NCI-H510A treated with DMSO at 0.1 percent for 48 hours (cell line): ENCODE measurements at places on chromosomes 6 and 20.

GRCh38 chr6:132231121-132231884 lies 170.0 kb downstream of the MOXD1 start:
- no peak for DNase-seq

DNA sequence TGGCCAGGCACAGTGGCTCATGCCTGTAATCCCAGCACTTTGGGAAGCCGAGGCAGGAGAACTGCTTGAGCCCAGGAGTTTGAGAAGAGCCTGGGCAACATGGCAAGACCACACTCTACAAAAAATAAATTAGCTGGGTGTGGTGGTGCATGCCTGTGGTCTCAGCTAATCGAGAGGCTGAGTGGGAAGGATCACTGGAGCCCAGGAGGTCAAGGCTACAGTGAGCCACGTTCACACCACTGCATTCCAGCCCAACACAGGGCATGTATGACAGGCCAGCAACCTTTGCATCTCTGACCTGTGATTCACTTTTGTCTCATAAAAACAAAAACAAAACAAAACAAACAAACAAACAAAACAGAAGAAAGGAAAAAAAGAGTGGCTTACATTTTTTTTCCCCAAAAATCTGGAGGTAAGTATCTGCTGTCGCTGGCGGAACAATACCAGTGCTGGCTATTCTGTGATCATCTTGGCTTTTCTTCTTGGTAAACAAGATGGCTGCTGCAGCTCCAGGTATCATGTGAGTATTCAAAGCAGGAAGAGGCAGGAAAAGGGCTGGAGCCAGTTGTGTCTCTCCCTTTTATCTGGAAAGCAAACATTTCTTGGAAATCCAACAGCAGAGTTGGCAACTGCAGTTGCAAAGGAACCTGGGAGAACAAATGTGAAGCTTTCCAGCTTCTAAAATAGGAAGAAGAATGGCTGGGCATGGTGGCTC lies 40.4 kb upstream of the ZMYND8 start:
- no peak for DNase-seq

GRCh38 chr20:52454660-52455059 lies 263.1 kb upstream of the ZFP64 start:
- no peak for DNase-seq

DNA sequence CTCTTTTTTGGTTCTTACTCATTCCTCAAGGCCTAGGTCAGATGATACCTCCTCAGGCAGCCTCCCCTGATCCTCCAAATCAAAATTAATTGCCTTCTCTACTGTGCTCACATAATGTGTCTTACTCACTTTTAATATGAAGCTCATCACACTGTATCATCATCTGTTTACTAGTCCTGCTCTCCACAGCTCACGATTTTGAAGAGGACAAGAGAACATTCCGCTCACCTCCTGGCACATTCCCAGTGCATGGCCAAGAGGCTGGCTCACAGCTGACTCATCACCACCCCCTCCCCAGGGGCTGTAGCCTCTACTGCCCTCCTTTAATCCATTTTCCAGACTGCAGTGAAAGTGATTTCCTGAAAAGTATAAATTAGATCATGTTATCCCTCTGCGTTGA lies 133.1 kb downstream of the ALDH8A1 start:
- DNase-seq = no peak

DNA sequence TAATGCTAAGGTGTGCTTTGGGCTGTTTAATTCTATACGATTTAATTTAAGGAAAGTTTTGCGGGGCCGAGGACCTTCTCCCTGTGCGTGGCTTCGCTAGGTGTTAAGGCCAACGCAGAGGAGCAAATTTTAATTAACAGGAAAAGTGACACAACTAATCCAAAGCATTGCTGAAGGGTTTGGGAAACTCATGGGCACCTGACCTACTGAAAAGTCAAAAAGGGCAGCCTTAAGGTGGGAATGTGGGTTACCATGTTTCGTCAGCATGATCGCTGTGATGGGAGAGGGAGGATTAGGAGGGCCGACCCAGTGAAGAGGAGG lies 415 bp upstream of the CUL9 start:
- DNase-seq = no peak

DNA sequence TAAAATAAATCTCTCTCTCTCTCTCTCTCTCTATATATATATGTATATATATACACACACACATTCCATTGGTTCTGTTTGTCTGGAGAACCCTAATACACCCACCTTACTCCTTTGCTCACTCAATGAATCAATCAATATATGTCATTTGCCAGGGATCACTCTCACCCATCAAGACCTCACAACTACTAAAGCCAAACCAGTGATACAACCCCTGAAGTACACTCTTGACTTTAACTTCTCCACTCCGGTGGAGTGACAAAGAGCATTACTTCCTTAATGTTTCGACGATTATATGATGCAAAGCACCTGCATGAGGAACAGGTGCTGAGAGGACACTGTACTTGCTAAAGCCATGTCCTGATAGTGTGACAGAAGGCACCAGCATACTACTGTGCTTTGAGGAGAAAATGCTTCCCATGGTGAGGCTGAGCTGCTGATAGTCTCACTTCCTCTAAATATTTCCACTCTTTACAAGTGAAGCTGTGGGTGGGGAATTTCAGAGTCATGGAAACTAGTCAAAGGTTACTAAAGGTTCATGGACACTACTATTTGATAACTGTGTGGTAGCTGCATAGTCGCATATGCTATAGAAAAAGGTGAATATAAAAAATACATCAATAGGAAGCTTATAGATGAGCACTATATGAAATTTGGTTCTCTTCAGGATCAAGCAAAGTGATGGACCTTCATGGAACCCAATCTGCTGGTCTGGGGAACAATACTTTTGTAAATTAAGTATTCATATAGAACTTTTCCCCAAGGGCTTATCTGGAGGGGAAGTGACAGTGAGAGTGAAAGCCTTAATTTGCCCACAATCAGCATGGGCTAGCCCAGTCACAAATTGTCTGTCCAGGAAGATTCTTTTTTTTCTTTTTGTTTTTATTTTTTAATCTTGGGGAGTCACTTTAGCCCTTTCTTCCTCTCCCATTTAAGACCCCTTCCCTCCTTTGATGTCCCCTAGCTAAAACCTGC lies 141.9 kb upstream of the NEDD9 start:
- DNase-seq = no peak

DNA sequence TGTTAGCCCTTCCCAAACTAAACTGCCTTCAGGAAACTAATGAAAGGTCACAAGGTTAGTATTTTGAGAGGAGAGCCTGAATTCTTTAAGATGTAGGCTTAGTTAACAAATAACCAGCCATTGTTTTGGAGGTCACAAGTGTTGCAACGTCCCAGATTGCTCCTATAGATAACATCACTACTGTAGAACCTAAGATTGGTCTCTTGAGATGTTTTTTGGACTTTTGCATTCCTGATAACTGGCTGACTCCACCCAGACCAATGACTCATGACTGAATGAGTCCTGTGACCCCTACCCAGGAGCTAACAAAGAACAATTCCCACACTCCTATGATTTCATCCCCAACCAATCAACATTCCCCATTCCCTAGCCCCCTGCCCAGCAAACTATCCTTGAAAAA lies 178.8 kb downstream of the SCP2D1 start:
- DNase-seq = no peak

DNA sequence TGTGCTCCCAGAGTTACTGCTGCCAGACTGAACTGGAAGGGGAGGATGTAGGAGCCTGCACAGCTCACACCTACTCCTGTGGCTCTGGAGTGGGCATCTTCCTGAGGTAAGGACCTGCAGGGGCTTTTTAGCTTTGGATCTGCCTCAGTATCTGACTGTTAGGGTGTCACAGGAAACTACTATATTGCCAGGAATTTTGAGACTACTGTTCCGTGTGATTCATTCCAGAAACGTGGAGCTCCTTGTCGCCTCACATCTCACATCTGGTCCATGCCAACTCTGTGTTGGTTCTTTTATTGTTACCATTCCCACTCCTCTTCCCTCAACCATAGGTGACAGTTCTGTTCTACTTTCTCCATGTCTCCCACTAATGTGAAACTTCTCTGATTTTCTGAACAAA lies 34.1 kb downstream of the PRPH2 start:
- DNase-seq = no peak

DNA sequence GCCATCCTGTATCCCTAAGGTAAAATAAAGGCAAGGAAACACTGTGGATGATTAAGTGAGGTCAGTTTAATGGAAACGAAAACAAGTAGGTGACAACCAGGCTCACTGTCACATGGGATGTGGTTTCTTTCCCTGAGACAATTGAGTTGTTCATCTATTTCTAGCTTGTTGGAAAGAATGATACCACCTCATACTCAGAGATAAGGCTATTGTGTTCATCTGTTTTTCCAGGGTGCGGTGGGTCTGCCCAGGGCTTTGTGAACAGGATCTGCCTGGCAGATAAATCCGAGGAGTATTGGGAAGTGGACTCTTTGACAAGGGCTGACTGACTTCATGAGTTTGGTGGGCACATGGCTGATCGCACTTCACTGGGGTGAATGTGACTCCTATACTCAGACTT lies 80.8 kb upstream of the TIAM2 start:
- no peak for DNase-seq

DNA sequence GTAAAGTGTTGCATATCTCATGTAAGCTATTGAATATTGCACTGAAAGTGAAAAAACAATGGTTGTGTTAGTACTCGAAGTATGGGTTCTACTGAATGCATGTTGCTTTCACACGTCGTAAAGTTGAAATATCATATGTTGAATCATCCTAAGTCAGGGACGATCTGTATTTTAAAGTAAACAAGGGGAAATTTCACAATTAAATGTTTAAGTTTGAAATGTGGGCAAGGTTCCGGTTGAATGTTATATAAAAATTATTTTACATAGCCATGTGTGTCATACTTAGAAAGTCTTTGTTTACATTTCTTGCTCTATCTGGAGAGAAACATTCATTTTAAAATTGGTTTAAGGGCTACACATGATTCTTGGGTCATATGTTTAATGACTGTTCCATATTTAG lies 76.8 kb downstream of the AKAP7 start:
- DNase-seq = no peak

- DNase-seq = no peak
Measured at GRCh38 chr6:31397901-31398525, 5.4 kb upstream of the MICA start.

DNA sequence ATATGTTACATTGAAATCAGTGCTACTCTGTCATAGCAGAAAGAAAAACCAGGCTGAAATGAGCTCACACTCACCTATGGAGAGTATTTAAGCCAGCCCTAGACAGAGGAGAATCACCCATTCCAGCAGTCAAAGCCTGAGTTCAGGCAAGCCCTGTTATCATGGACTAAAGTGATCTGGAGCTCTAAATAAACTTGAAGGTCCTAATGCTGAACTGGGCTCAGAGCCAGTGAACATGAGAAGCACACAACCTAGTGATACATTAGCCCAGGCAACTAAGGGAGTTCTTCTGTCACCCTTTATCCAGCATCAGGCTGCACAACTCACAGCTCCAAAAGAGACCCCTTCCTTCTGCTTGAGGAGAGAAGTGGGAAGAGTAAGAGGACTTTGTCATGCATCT lies 425.0 kb downstream of the COL12A1 start:
- DNase-seq = no peak

GRCh38 chr20:5675103-5676091 lies 74.8 kb upstream of the SHLD1 start:
- DNase-seq = no peak

DNA sequence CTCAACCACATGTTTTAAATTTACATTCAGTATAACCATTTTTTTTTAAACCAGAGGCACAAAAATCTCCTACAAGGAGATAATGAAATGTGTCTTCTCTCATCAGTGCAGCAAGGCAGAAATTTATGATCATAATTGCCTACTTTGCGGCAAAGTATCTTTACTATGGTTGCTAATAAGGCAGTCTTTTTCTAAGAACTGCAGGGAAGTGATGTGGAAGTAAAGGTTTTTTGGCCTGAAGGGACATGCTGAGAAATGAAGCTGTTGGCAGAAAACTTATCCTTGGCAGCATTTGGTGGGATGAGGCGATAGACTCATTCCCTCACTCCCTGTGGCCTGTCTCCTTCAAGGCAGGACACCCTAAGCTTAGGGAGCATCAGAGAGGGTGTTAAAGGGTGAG lies 48.7 kb downstream of the SCGN start:
- no peak for DNase-seq

- no peak for DNase-seq
Measured at GRCh38 chr20:3630429-3630828, 32.8 kb downstream of the GFRA4 start.
